ENCODE measurements at places on chromosomes 2 and 18. TPM values are rescaled to one million over a fixed set of nuclear protein-coding genes. Genes with fewer than 3 reads are reported as not detected.

GRCh38 chr2:33291278-33292013 lies 185.0 kb upstream of the RASGRP3 start:
- no peak overlapping the region for H3K4me3 ChIP-seq
- peaks cover 16% of the 10 kb centered on the region for H3K4me1 ChIP-seq
- H3K27ac ChIP-seq: no peak overlapping the region
- no peak for DNase-seq

GRCh38 chr2:11396467-11397445 lies 52.3 kb upstream of the ROCK2 start:
- DNase-seq: no peak
- no peaks in the 10 kb centered on the region for H3K27me3 ChIP-seq
- no peaks in the 10 kb centered on the region for H3K36me3 ChIP-seq
- H3K4me1 ChIP-seq: peaks cover 8% of the 10 kb centered on the region

- DNase-seq: no peak
- H3K4me1 ChIP-seq: no peaks in the 10 kb centered on the region
- no peaks in the 10 kb centered on the region for H3K27me3 ChIP-seq
- no peak overlapping the region for H3K27ac ChIP-seq
- no peaks in the 10 kb centered on the region for H3K36me3 ChIP-seq
Observed at GRCh38 chr2:49189512-49190225, 35.4 kb upstream of the FSHR start.

- no peaks in the 10 kb centered on the region for H3K36me3 ChIP-seq
- peak within 1 kb of the TSS; percentile 82 for H3K4me3 ChIP-seq
- no peaks in the 10 kb centered on the region for H3K27me3 ChIP-seq
- peak; percentile 60 for DNase-seq
- peaks cover 19% of the 10 kb centered on the region for H3K4me1 ChIP-seq
Observed at GRCh38 chr2:159797543-159798375, at the start of gene CD302. Gene CD302, minus strand, starts transcription at chr2:159798208. Its CDS starts 10 bp downstream, at chr2:159798198.

LBX2 gene
- 11.4 TPM for total RNA-seq

DNA sequence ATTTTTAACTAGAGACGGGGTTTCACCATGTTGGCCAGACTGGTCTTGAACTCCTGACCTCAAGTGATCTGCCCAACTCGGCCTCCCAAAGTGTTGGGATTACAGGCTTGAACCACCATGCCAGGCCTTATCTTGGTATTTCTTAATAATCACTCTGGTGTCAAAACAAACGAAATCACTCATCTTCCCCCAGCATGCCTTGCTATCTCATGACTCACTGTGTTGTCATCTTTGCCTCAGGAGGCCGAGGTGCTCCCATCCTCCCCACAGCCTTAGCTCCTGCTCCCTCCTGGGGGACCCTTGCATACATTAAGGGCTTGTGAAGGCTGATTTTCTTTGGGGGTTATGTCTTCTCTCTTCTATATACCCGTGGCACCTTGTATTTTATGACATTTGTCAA lies 250.1 kb upstream of the DPP10 start:
- no peaks in the 10 kb centered on the region for H3K36me3 ChIP-seq
- no peaks in the 10 kb centered on the region for H3K4me1 ChIP-seq
- no peak overlapping the region for H3K27ac ChIP-seq

DNA sequence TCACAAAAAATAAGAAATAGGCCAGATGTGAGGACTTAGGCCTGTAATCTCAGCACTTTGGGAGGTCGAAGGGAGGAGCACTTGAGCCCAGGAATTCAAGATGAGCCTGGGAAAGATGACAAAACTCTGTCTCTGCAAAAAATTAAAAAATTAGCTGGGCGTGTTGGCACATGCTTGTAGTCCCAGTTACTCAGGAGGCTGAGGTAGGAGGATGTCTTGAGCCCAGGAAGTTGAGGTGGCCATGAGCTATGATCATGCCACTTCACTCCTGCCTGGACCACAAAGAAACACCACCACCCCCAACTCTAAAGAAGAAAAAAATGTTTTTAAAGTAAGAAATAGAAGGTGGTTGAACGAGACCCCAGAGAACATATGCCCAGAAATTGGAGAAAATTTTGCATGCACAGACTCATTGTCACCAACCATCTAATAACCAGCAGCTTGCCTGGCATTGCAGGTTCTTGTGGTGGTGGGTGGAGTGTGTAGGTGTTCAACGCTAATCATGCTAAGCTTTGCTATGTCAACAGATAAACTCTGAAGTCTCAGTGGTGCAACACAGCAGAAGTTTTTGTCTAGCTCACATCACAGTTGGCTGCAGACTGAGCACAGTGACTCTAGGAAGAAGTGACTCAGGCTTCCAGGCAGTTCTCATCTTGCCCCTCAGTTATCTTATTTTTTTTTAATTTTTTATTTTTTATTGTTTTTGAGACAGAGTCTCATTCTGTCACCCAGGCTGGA lies 18.6 kb downstream of the ARL4C start:
- H3K4me1 ChIP-seq: no peaks in the 10 kb centered on the region
- H3K27me3 ChIP-seq: no peaks in the 10 kb centered on the region
- no peaks in the 10 kb centered on the region for H3K36me3 ChIP-seq
- no peak for DNase-seq
- H3K4me3 ChIP-seq: no peak overlapping the region

CHST9 gene
- total RNA-seq: 26.5 TPM

- no peaks in the 10 kb centered on the region for H3K27me3 ChIP-seq
- peak overlapping the region; percentile 72 for H3K27ac ChIP-seq
- DNase-seq: peak; percentile 56
- H3K36me3 ChIP-seq: no peaks in the 10 kb centered on the region
- H3K4me3 ChIP-seq: no peak overlapping the region
Observed at GRCh38 chr18:3383381-3383915, 66.5 kb upstream of the TGIF1 start.

- H3K27me3 ChIP-seq: no peaks in the 10 kb centered on the region
- no peak overlapping the region for H3K4me3 ChIP-seq
- H3K4me1 ChIP-seq: peaks cover 6% of the 10 kb centered on the region
- H3K36me3 ChIP-seq: no peaks in the 10 kb centered on the region
- no peak overlapping the region for H3K27ac ChIP-seq
- DNase-seq: no peak
Observed at GRCh38 chr2:9547262-9547991, 8.2 kb downstream of the ADAM17 start.

- no peaks in the 10 kb centered on the region for H3K4me1 ChIP-seq
- no peak overlapping the region for H3K27ac ChIP-seq
- no peak overlapping the region for H3K4me3 ChIP-seq
- DNase-seq: no peak
- no peaks in the 10 kb centered on the region for H3K27me3 ChIP-seq
Observed at GRCh38 chr2:161898633-161899032, 175.4 kb downstream of the DPP4 start.

- H3K27me3 ChIP-seq: no peaks in the 10 kb centered on the region
- H3K4me3 ChIP-seq: no peak overlapping the region
- H3K36me3 ChIP-seq: no peaks in the 10 kb centered on the region
- no peak overlapping the region for H3K27ac ChIP-seq
- DNase-seq: no peak
Observed at GRCh38 chr2:58484221-58484620, 243.1 kb upstream of the FANCL start.

GRCh38 chr18:51569153-51569552 lies 371.7 kb upstream of the MEX3C start:
- H3K36me3 ChIP-seq: no peaks in the 10 kb centered on the region
- H3K27me3 ChIP-seq: no peaks in the 10 kb centered on the region
- no peak overlapping the region for H3K27ac ChIP-seq
- DNase-seq: no peak
- H3K4me1 ChIP-seq: no peaks in the 10 kb centered on the region

Data from Caco-2 (cell line).